ENCODE measurements at places on chromosomes 4 and X. TPM values are rescaled to one million over a fixed set of nuclear protein-coding genes. Genes with fewer than 3 reads are reported as not detected.
A peak's percentile ranks its signal among the peaks of the same experiment; 100 is the strongest.

- DNase-seq: no peak
Observed at GRCh38 chrX:71082822-71083221, 12.8 kb upstream of the FOXO4 start.

DNA sequence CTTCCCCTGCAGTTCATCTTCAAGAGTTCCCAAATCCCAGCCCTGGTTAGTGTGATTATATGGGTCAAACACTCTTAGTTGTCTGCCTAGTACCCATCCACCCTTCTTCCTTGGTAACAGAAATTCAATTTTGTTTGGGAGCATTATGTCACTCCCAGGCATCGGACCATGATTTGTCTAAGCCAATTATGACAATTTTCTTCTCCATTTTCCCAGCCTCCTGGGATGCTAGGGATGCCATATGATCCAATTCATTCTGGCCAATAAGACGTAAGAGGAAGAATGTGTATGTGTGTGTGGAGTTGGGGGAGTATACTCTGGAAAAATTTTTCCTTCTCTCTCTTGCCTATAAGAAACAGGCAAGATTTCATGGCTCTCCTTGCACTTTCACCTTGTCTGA is 465.9 kb downstream of the MID1IP1 start:
- no peak for DNase-seq

- DNase-seq: no peak
Observed at GRCh38 chrX:123685232-123685631, 47.6 kb downstream of the THOC2 start.

DNA sequence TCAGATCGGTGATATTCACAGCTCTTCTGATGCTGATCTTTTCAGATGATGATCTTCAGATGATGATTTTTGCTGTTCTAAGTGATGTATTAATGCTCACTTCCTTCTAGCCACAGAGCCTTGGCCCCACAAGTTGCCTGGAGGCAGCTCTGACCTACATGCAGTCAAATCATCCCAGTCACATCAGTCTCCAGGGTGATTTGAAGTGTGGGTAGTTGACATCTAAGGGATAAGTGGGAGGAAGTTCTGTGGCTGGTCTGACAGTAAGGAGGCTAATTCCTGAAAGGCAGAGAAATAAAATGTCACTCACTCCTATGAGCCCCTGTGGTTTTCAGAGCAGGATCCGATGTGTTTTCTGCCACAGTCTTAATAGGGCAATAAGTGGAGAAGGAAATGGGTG is 79.8 kb upstream of the RPL34 start:
- no peak for DNase-seq

DNA sequence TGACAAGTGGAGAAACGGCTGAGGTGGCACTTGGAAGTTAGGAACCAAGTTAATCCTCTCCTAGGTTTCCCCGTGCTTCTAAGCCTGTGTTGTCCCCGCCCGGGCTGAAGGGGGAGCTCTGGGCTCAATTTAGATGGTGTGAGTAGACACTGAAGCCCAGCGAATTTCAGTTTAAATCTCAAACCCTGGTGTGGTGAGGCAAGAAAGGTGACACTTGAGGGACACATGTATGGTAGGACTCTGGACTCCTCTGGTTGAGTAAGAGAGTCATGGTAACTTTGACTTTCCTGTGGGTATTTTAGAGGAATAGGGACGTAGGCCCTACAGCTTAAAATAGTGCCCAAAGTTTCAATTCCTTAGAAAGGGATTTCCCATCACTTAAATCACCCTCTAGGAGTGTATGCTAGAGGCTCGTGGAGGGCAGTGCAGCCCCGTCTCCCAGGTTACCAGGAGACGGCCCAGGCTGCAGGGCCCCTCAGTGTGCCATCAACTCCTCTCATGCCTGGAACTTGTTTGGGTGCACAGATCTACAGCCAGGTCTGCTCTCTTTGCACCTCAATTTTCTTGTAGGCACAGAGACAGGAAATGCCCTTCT is 24.0 kb downstream of the HAND2 start:
- DNase-seq: peak; percentile 89

The ELOVL6 gene
- 22.8 TPM for total RNA-seq

The CENPI gene
- total RNA-seq: 21.0 TPM
